Adrenal gland (tissue), 19 donors: ENCODE measurements at places on chromosomes 5 and 9.

GRCh38 chr9:10260501-10260900 lies 352.3 kb downstream of the PTPRD start:
- no peak for DNase-seq

GRCh38 chr9:103167530-103167929 lies 172.4 kb downstream of the CYLC2 start:
- DNase-seq = no peak

- DNase-seq = no peak
Observed at GRCh38 chr9:116539549-116539948, 147.6 kb upstream of the TRIM32 start.

DNA sequence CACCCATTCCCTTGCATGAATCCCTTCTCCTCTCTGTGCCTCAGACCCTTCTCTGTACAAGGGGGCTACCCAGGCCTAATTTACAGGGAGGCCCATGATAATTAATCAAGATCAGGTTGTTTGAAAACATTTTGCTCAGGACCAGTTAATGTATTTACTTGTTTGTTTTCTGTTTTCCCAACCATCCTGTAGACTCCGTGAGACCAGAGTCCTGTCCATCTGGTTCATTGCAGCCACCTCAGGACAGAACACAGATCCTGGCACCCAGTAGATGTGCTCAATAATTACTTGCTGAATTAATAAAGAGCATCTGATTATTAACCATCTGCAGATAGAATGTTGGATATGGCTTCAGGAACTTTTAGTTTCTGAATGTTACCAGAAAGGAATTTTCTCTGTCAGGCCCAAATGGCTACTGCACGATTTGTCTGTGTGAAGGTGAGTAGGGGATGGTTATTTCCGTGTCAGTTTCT lies 27.3 kb downstream of the FOXI1 start:
- DNase-seq = no peak

GRCh38 chr5:172443441-172444109 lies 10.8 kb downstream of the SH3PXD2B start:
- peak; percentile 98 for DNase-seq

DNA sequence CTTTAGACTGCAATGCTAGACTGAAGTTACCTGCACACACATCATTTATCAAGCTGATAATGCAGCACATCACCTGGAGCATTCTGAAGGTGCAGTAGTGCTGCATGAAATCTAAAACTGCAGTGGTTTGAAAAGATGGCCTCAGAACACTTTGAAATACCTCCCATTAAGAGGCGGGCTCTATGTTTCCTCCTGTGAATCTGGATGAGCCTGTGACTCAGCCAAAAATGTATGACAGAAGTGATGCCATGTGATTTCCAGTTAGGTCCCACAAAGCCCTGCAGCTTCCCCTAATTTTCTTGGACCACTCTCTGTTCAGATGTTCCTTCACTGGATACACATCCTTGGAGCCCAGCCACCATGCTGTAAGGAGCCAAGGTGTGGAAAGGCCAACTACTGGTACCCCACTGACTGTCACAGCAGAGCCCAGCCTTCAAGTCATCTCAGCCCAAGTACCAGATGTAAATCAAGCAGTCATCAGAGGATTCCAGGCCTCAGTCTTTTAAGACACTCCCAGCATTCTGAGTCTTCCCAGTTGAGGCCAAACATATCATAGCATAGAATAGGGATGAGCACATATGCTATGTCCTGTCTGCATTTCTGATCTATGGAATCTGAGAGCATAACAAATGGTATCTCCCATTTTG lies 27.2 kb upstream of the DEPDC1B start:
- no peak for DNase-seq

- no peak for DNase-seq
Observed at GRCh38 chr5:7869474-7870136, 657 bp downstream of the MTRR start.

DNA sequence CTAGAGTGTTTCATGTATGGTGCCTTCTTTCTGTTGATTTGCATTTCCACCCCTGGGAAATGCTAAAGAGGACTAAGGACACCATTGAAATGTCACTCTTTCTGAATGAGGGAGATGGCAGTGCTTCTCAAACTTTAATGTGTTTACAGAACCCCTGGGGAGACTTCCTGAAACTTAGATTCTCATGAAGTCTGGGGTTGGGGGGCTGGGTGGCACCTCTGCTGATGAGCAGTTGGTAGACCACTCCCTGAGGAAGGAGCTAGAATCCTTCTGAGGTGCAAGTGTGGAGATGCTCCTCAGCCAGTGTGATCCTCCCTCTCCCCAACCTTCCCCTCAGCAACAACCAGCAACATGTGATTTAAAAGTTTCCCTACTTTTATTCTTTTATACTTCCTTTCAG lies 546.8 kb downstream of the LRRC70 start:
- no peak for DNase-seq

- no peak for DNase-seq
Observed at GRCh38 chr5:75009556-75010345, 42.6 kb downstream of the GCNT4 start.

DNA sequence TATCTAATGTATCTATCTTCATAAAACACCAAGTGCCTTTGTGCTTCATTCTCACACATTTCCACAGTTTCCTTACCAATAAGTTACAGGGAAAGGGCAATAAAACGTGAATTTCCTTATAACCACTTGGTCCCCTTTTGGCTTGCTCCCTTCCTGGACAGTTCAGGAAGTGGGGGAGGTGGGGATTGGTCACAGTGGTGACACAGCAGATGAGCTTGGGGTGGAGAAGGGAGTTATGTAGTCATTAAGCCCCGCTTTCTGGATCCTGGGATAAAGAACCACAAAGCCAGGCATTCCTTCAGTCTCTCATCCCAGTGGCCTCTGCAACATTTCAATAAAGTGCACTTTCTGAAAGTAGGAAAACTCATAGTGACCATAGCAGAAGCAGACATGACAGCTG lies 47.1 kb upstream of the FYB1 start:
- DNase-seq = no peak

DNA sequence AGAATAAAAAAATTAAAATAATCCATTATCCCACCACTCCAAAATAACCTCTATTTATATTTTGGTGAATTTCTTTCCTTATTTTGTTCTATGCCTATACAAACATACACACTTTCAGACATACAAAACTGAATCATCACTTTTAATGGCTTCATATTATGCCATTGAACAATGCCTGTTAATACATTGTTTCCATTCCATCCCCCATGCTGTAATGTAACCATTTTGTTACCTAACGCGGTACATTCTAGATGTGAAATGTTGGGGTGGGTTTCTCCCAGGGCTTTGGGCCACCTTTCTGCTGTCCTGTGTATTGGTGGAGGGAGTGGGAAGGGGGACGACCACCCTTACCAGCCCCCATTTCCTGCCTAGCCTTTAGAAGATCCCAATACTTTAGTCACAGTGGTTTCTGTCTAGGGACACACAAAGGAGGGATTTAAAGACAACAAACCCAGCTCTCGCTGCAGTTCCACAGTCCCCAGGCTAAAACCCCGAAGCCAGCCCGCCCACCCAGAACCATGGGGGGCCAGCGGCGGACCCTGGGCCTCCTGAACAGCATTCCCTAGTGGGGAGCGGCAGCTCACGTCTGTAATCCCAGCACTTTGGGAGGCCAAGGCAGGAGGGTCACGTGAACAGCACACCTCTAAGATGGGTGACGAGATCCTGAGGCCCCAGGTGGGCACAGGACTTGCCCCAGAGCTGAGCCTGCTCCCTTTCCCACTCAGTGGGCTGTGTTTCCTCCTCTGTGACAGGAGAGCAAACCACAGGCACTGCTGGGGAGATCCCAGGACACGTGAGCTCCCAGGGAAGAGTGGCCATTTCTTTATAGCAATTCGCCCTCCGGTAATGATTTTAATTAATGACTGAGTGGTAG lies 56.9 kb upstream of the STXBP1 start:
- DNase-seq = no peak

- no peak for DNase-seq
Observed at GRCh38 chr5:33737284-33737683, 154.5 kb downstream of the ADAMTS12 start.
